ENCODE measurements at places on chromosomes 2 and 18.

DNA sequence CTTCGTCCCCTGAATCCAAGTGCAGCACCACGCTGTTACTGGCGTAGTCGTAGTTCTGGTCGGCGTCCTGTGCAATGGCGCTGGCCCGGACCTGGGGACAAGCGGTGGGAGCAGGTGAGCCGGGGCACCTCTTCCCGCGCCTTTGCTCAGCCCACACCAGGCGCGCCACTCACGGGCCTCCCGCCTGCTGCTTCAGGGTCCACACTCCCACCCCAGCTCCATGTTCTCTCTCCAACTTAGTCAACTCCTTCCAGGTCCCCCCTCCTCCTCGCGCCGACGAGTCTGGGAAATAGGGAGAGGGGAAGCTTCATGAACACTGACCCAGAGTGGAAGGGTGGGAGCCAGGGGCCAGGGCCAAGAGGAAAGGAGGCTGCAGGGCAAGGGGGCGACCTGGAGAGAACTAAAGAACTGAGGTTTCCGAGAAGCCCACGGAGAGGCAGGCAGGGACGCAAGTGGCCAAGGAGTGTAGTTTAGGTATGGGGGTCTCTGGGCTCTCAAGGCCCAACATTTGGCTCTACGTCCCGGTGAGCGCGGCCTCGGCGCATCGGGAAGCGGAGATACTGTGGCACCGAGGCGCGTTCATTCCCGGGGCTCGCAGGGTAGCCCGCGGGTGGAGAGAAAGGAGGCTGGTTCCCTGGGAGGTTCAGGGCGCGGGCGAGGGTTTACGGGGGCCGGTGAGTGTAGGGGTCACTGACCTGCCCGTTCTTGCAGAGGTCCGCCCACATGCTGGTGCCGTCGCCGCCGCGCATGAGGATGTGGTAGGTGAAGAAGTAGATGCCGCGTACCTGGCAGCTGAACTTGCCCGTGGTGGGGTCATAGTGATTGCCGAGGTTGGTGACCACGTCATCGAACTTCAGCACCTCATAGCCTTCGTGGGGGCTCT, 1.4 kb downstream of the C1QL2 start:
- no peak for DNase-seq

DNA sequence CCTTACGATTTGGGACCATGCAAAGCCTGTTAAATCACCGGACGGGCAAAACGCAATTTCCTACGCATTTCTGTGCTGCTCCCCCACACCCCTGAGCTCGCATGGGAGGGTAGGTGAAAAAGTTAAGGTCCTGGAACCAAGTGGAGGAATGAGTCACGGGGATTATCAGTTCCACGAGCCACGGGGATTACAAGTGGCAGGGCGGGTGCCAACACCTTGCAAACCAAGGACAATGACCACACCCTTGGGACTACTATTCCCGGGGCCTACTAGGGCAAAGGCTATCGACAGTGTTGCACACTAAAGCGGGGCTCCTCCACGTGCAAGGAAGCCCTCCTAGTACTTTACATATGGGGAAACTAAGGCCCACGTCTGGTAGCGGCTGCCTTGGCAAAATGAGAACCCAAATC, 447 bp downstream of the RETSAT start:
- peak; percentile 85 for DNase-seq

DNA sequence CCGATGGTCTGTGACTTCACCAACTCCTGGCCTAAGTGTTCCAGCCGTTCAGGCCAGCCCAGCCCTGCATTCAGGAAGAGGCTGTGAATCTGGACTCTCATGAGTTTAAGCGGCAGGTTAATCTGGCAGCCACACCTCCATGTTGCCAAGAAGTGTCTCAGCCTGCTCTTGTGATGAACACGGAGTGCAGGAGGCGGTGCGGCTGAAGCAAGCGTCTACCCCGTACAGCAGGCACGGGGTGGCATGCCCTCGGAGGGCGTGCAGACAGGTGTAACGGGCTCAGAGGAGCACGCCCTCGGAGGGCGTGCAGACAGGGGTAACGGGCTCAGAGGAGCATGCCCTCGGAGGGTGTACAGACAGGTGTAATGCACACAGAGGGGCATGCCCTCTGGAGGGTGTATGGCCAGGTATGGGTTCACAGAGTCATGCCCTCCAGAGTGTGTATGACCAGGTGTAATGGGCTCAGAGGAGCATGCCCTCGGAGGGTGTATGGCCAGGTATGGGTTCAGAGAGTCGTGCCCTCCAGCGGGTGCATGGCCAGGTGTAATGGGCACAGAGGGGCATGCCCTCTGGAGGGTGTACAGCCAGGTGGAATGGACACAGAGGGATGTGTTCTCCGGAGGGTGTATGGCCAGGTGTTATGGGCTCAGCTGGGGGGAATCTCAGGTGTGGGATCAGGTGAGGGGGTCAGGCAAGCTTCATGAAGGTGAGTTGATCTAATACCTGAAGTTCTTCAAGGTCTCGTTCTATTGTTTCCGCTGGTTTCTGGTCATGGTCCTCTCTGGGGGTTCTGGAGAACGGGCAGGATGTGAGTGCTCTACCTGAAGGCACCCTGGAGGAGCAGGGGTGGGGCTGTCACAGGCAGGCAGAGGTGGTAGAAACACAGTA, 22.6 kb downstream of the CROCC2 start:
- DNase-seq, result peak; percentile 13

DNA sequence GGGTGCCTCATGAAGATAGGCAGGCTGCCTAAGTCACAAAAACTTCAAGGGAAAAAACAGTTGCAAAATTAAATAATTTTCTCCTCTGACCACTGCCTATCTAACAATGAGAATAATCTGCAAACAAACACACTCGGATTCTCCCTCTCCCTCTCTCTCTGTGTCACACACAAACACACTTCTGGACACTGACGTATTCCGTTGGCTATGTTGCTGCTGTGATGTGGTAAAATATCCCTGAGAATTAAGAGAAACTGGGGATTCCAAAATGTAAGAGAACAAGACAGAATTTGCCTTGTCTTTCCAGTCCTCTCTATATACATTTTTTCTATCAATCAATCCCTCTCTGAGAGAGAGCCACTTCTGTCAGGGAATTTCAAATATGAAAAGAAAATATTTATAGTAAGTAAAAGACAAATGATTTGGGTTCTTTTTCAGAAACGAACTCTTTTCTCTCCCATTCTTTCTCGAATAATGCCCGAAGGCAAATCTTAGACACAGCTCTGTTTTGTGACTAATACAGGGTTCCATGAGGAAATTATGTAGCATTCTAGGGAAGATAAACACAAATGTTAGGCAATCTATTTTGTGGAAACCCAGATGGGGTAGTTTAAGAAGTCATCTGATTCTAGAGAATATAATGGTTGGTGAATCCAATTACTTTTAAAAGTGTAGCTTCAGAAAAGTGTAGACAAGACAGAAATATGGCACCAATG, 310.3 kb upstream of the CYP26B1 start:
- no peak for DNase-seq

GRCh38 chr18:71597219-71597618, 946.9 kb downstream of the CBLN2 start:
- DNase-seq, result no peak

GRCh38 chr2:11853197-11853588, 106.8 kb downstream of the LPIN1 start:
- DNase-seq, result no peak

- DNase-seq, result no peak
These were observed 396.5 kb downstream of the CCDC85A start for GRCh38 chr2:56580242-56580641.

- DNase-seq, result no peak
These were observed 27.0 kb downstream of the IRS1 start for GRCh38 chr2:226772389-226773179.

- no peak for DNase-seq
These were observed 264.7 kb downstream of the RNF152 start for GRCh38 chr18:61628085-61628484.

DNA sequence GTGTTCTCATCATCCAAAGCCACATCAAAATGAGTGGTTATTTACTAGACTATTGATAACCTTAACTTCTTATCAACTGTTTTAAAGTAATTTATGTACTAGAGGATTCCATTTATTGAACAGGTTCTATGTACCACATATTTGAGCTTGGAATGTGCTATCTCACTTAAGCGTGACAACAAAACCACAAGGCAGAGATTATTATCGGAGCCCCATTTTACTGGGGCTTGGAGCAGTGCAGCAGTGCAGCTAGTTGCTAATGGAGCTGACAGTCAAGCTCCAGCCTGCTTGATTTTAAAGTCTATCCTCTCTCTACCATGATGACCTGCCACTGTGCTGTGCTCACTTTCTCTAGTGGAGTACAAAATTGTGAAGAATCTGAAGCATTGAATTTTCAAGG, 24.6 kb downstream of the GCG start:
- DNase-seq, result no peak

- no peak for DNase-seq
These were observed 218.3 kb downstream of the AGAP1 start for GRCh38 chr2:235712176-235712575.

DNA sequence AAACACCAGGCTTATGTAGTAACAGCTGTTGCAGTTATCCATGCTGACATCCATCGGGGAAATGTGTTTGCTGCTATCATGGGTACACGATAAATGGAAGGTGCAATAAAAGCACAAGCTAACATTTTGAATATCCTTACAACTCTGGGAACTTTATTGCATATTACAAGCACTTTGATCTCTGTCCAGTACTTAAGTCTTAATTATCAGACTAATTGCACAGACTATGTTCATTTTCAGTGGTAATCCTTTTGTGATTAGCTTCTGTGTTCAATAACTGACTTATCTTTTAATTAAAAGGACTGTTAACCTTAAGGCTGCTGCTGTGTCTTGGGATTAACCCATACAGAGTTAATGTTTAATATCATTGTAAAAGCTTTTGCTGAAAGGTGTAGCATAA, 101.4 kb upstream of the ATP5MC3 start:
- DNase-seq, result no peak

DNA sequence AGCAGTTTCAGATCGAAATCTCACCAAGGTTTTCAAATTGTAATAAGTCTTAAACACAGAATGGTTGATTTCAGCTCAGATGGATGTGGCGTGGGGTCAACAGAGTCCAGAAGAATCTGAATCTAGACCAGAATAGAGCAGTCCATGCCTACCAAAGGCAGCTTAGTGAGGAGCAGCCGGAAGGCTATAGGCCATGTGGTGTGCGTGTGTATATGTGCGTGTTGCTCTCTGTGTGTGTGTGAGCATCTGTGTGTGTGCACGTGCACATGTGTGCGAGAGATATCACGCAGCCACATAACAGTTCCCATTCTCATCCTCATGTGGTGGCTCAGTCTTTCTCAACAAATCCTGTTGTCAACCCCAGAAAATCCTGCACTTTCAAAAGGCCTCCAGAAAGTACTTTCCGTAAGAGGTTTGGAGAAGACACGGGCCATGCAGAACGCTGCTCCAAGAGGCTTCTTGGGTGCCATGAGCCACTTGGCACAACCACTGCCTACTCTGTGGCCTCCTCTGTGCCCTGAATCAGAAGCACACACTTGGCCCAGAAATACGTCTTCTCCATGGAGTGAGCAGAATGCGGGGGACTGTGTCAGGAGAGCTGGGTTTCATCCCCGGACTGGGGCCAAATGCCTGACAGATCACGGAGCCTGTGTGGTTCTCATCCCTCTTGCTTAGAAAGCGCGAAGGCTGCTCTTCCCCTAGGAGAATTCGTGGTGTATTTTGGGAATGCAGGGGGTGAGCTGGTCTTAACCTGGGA, 67.3 kb downstream of the ACKR3 start:
- DNase-seq, result no peak

- no peak for DNase-seq
These were observed 34.9 kb downstream of the ATP9B start for GRCh38 chr18:79104137-79104536.

GRCh38 chr2:157421331-157421944, 22.5 kb downstream of the CYTIP start:
- DNase-seq, result no peak

- DNase-seq, result no peak
These were observed 3.4 kb upstream of the SPATS2L start for GRCh38 chr2:200302940-200303727.

DNA sequence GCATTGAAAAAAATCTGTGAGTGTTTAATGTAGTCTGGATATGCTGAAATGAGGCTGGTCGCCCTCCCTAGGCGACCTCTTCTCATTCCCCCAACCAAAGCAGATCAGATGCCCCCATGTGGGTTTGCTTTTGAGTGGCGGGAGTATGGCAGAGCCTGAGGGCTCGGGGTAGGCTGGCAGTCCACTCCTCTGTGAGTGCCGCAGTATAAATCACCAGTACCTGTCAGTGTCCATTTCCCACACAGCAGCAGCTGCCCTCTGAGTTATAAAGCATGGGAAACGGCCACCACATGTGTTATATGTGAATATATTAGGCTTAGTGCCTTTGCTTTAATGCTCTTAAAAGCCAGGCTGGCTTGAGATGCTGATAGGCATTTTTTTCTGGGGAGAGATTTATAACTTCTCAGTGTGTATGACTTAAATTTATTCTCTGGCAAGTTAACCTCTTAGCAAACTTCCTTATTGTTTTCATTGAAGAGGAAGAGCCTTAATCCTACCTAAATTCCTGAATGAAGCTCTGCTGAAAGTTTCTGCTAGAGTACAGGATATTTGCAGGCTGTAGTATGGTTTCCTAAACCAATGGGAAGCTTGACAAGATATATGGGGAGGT, 3.8 kb downstream of the DCC start:
- DNase-seq, result no peak

GRCh38 chr18:25062720-25063119, 289.2 kb downstream of the ZNF521 start:
- DNase-seq, result no peak

- DNase-seq, result peak; percentile 64
These were observed 40.2 kb upstream of the ITM2C start for GRCh38 chr2:230824406-230824978.

DNA sequence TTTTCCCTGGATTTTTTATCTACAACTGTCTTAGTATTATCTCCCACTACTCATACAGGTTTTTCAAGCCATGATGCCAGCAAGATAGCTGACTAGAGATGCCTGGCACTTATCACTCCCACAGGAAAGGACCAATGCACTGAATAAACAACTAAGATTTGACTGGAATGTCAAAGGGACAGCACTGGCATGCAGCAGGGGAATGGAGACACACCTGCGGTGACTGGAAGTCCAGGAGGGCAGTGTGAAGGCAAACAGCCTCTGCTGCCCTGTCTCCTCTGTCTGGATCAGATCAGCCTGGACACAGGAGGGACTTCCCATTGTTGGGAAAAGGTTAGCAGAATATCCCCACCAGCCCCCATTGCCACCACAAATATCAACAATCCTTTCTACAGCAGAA, 85.1 kb downstream of the TMEM237 start:
- no peak for DNase-seq

DNA sequence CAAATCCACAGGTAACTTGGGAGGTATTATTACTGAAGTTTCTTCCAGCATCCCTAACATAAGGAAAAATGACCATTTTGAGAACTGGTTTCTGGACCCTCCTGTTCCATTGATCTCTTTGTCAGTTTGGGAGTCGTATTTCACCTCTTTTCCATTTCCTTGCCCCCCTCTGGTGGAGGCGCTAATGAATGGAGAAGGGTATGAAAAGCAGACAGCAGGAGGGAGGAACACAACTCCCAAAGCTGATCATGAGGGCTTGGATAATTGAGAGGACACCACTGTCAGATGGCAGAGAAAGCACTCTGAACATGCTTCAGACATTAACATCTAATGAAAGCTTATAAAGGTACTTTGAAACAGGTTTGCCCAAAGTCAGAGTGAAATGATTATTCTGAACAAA, 56.6 kb upstream of the TLK1 start:
- no peak for DNase-seq

- no peak for DNase-seq
These were observed 84.2 kb downstream of the SOCS6 start for GRCh38 chr18:70373042-70373519.
